Stimulated activated CD8-positive, alpha-beta memory T cell treated with anti-CD3 and anti-CD28 coated beads, Interleukin-7, amount 100 ng/mL, for 1 hour (primary cell): ENCODE measurements at places on chromosomes 6 and 20.

DNA sequence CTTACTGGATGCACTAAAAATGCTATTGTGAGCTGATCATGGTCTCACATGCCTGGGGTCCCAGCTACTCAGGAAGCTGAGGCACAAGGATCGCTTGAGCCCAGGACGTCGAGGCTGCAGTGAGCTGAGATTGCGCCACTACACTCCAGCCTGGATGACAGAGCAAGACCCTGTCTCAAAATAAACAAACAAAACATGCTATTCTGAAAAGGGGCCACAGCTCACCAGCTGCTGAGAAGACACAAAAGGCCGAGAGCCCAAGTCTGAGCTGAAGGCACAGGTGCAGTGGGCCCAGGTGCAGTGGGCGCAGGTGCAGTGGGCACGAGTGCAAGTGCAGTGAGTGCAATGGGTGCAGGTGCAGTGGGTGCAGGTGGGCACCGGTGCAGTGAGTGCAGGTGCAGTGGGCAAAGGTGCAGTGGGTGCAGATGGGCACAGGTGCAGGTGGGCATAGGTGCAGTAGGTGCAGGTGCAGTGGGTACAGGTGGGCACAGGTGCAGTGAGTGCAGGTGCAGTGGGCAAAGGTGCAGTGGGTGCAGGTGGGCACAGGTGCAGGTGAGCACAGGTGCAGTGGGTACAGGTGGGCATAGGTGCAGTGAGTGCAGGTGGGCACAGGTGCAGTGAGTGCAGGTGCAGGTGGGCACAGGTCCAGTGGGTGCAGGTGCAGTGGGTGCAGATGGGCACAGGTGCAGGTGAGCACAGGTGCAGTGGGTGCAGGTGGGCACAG is 16.0 kb downstream of the ZBTB46 start:
- DNase-seq = no peak

GRCh38 chr6:148223424-148223842 is 119.2 kb upstream of the SASH1 start:
- DNase-seq = no peak

GRCh38 chr6:42236682-42237473 is 19.2 kb upstream of the MRPS10 start:
- DNase-seq = no peak

- DNase-seq = no peak
These were observed 168.3 kb upstream of the SPACA1 start for GRCh38 chr6:87879132-87879861.

DNA sequence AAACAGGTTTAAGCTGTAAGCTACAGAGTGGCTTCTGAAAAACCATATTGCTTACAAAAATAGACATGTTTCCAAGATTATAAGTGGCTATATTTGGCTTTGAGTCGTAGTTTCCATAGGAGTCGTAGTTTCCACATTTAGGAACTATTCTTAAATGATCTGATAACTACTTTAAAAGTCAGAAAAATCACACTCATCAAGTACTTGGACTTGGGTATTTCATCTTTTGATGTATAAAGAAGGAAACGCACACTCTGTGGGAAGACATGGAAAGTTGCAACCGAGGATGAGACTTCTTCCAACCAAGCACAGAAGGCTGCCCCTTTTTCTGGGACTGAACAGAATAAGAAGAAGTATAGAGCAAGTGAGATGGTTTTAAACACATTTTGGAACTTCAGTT is 118.3 kb downstream of the KHDRBS2 start:
- no peak for DNase-seq
